ENCODE measurements at places on chromosomes 4 and X.
A peak's percentile ranks its signal among the peaks of the same experiment; 100 is the strongest.

- DNase-seq, result no peak
Observed at GRCh38 chr4:3766785-3767569, 792 bp downstream of the ADRA2C start.

DNA sequence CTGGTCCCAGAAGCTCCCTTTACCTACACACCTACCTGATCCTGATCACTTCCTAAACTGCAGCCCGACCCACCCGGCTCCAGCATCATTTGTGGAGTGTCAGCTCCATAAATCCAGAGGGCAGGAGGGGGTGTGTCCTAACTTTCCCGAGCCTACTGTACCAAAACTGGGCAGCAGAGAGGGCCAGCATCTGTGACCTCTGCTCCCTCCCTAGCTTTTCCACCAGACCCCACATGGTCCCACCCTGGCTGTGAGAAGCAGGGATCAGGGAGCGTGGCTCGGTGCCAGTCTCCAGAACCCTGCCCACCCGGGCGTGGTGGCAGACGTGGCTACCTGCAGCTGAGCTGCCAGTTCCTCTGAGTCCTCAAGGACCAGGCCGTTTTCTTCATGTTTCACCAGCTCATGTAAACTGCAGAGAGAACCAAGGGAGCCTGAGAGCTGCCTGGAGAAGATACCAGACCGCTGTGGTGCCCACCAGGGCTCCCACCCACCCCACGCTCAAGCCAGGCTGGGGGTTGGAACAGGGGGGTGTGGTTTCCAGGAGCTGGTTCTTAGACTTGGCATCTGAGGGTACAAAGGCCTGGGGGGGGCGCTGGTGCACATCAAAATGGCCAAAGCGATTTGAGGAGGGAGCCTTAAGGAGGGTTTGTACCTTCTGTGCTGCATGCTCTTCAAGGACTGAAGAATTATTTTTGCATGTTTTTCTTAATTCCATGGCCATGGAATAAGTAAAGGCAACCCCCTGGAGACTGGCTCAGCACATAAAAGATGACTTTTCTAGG is 76.7 kb upstream of the DRD5 start:
- no peak for DNase-seq

DNA sequence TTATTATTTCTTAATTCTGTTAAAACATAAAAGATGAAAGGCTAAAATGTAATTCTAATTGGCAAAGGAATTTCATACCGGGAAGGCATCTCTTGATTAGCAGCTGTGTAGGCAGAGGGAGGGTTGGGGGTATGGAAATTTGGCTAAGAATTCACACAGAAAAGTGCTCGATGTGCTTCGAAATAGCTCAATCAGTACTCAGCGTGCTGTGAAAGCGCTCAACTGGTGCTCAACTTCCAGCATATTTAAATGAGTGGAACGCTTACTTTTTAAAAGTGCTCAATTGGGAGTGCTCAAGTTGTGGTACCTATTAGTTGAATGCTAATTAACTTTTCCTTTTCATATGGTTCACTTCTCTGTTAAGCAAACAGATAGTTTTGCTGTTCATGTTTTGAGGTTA is 695.9 kb upstream of the ATOH1 start:
- DNase-seq, result no peak

DNA sequence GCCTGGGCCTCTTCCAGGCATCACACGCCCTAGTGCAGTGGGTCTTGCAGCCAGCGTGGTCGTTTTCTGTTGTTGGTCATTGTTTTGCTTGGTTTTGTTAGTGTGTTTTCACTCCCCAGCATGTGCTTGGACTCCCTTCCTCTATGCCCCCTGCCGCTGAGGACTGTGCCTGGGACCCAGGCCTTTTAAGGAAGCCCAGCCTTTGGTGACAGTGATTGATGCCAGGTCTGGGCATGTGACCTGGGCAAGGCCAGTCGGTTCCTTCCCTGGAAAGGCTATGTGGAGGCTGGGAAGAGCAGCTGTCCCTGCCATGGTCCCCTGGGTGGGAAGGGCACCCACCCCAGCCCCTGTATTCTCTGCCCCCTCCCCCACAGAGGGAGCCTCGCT is 8.8 kb upstream of the GRPEL1 start:
- DNase-seq, result no peak

- peak; percentile 64 for DNase-seq
Observed at GRCh38 chrX:41559235-41560052, 112.3 kb downstream of the NYX start.

- no peak for DNase-seq
Observed at GRCh38 chr4:181971973-181972372, 271.2 kb upstream of the TENM3 start.

DNA sequence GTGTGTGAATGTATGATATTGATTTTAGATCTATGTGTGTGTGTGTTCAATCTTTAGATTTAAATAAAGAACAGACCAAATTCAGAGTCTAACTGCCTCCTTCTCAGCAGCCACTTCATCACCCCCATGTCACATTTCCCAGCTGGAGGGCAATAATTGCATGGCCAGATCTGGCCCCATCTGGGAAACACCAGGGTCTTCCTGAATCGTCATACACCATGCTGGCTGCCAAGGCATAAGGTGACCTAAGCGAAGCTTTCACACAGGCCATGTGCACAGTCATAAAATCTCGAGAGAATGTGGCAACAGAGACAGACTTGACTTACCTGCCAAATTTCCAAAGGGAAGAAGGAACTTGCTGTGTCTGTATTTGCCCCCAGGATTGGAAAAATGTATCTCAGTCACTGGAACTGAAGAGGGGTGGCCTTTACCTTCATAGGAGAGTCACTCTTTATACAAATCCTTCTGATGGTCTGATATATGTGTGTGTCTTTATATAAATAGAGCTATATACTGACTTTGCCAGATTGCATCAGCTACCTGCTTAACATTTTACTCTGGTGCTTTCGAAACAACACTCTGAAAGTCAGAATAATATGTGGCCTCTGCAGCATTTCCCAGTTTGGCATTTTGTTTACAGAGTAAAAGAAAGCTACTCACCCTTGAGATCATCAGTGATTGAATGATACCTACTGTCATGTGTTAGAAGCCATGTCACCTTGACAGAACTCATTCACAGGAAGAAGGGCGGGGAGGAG is at the start of gene PLAC1:
Gene PLAC1, minus strand, starts transcription at position 470 of the 758 bp plus-strand sequence. CDS start 91,789 bp downstream, outside the sequence.
- no peak for DNase-seq

DNA sequence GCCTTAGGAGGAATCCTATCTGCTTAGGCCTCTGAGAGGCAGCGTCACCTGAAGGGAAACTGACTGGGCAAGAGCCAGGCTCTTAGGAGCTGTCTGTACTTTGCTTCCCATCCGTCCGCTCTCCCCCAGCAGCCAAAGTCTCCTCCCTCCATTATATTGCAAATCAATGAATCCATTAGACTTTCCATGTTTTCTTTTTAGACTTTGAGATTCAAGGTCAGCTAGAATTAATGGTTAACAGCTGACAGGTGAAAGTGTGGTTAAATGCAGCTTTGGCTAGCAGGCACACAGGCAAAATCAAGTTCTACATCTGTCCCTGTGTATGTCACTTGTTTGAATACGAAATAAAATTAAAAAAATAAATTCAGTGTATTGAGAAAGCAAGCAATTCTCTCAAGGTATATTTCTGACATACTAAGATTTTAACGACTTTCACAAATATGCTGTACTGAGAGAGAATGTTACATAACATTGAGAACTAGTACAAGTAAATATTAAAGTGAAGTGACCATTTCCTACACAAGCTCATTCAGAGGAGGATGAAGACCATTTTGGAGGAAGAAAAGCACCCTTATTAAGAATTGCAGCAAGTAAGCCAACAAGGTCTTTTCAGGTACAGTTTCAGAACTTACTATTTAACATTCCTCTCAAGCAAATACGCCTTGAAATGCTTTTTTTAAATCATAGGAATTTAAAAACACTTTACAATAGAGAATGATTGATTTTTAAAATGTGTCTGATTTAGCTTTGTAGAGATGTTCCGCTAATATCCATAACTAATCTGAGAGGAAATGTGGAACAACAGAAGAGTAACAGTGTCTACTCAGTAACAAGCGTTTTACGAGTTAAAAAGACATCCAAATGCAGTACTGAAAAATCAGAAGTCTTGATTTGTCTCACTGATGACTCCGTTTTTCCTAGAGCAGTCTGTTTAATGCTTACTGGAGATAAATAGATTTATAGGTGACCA is at the start of gene F11:
Gene F11, plus strand, starts transcription at position 507 of the 970 bp plus-strand sequence. CDS start 948 bp downstream, outside the sequence.
- no peak for DNase-seq

DNA sequence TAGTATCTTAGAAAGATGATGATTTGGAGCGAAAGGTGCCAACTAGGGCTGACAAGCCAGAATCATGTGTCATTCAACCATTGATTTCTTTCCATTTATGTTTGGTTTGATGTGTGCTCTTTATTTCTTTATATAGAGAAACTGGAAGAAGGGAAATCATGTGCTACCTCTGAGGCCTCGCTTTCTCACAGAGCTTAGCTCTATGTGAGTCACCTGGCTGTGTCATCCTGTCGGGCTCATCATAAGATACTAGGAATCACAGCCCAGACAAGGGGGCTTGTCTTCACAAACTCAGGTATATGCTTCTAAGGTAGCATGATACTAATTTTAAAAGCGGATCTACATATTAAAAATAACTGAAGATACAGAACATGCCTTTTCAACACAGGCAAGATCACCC is 81.7 kb upstream of the GPM6B start:
- DNase-seq, result peak; percentile 1
